ENCODE measurements at places on chromosomes 1 and 21.

DNA sequence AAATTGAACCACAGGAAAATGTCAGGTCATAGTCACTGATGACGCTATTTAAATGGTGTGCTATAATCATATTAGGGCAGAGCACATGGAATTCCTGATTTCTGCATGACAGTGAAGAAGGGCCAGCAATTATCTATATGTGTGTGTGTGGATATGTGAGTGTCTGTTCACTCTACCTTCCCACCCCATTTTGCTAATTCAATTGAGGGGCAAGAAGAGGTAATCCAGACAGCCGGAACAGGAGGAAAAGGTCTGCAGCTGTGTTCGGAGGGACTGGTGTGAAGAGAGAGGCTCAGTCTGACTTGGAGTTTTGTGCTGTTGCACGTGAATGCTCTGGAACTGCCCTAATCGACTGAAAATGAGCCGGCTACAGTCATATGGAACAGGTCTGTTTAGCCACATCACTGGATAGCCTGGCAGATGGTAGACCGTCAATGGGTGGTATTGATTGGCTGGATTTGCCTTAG, 5.1 kb upstream of the ELAVL4 start:
- DNase-seq: no peak

- DNase-seq: peak; percentile 3
These were observed at the start of gene ARHGEF11 for GRCh38 chr1:157045250-157046218. Gene ARHGEF11 (minus strand): TSS chr1:157045742. CDS start chr1:157044330, 1,412 bp downstream.

DNA sequence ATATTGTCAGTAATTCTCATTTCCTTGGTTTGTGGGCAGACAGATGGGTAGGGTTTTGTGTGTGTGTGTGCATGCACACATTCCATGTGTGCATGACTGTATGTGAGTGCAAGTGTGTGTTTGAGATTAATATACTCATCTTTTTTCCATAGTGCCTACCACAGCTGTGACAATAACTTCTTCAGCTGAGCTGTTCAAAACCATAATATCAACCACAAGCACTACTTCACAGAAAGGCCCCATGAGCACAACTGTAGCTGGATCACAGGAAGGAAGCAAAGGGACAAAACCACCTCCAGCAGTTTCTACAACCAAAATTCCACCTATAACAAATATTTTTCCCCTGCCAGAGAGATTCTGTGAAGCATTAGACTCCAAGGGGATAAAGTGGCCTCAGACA, 149.3 kb downstream of the ADGRL2 start:
- DNase-seq: no peak

DNA sequence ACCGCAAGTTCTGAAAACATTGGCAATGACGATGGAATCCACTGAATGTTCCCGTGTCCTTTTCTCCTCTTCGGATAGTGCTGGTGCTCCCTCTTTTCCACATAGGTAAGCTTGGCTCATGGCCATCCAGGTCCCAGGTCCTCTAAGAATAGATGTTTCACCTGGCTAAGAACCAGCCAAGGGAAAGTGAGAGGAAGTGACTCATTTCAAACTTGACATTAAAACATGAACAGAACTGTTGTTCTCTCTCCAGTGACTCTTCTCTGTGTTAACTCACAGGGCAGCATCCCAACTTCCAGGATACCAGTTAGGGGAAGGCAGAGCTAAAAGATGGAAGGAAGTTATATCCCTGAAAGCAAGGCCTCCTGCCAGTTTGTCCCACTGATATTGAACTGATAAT, 493.8 kb upstream of the CHRM3 start:
- no peak for DNase-seq

DNA sequence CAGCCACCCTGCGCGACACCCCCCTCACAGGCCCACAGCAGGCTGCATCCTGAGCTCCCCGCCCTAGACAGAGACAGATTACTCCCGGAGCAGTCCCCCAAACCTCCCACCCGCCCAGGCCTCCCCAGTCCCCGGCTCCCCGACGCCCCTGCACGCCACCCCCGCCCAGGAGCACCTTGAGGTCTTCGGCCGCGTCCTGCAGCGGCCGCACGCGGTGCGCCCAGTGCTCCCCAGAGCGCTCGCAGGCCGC, 731 bp downstream of the TRIM11 start:
- no peak for DNase-seq

GRCh38 chr1:84861516-84861915, 31.5 kb downstream of the LPAR3 start:
- DNase-seq: no peak

GRCh38 chr21:39386194-39386593, 37.3 kb upstream of the HMGN1 start:
- DNase-seq: no peak

DNA sequence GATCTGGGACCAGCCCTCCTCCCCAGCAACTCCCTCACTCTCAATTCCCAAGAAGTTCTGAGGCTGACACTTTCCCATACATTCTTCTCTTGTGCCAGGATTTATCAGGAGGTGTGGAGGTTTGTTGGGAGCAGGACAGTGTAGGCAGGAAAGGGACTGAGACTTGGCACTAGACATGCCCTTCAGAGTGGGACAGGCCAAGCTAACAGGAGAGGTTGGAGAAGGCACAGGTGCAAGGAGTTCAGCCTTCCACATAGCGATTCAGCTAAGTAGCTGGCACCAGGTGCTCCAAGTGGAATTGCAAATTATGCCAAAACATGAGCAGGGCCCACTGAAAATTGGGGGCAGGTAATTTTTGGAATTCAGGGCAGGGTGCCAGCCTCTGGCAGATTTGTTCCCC, 83.0 kb upstream of the DUSP10 start:
- DNase-seq: no peak

DNA sequence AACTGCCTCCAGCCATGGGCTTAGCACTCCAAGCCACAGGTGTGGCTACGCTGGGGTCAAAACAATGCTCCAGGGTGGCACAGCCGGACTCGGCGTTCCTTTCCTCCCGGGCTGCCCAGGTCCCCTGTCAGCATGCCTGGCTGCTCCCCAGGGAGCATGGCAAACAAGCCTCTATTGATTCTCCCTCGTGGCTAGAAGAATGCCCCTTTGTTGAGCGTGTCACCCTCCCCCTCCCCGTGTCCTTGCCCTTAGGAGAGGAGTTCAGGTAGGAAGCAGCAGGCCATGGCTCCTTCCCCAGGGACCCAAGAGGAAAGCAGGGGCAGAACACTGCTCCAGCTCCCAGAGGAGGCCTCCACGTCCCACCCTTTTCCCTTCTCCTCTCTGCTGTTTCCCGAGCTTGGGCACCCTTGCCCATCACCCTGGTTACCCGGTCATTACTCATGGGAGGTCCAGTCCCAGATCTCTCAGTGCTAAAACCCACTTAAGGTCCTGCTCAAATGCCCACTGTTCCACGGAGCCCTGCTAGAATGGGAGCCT, 57.4 kb upstream of the CITED4 start:
- no peak for DNase-seq

DNA sequence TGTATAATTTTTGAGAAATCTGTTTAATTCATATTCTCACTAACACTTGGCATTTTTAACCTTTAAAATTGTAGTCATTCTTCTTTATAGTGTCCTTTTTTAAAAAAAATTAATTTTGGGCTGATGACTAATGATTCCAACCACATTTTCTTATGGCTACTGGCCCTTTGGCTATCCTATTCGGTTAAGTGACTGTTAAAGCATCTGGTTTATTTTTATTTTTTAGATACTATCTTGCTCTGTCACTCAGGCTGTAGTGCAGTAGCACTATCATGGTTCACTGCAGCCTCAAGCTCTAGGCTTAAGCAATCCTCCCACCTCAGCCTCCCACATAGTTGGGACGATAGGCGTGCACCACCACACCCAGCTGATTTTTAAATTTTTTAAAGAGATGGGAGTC, 723.2 kb upstream of the CXADR start:
- no peak for DNase-seq

DNA sequence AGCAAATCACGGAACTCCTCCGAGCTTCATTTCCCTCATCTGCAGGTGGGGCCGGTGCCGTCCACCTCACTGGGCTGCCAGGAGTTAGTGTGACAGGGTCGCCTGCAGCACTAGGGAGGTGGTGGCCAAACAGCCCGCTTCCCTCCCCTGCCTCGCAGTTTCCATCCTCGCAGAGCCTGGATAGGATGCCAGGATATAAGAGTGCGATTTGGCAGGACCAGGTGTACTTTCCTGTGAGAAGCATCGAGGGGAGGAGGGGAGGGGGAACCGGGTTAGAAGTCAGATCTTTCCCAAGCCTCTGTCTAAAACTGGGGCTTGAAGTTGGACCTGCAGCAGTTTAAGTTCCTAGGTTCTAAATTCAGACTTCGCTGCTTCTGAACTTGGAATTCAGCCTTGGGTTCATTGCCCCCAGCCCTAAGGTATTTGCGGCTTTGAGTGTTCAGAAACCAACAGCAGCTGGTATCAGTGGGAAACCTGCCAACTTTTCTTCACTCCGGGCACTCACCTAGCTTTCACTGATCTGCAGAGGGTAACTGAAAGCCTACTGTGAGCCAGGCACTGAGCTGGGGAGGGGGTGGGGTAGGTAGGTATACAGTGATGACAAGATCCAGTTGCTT, 1.7 kb upstream of the JUN start:
- no peak for DNase-seq

DNA sequence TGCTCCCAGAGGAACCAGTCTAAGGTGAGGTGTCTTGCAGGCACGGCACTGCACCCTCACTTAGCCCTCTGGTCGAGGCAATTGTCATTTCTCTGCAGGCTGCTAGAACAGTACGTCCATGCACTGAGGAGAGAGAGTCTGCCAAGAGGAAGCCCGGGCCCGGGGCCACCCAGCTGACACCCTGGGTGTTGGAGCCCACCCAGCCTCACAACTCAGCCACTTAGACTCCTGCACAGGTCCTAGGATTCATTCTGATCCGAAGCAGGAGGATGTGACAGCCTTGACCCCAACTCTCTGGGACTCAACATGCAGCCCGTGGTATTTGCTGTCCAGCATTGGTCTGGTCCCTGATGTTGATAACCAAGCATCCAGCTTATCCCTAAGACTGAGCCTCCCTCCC, 111.9 kb downstream of the ADSS2 start:
- DNase-seq: no peak

DNA sequence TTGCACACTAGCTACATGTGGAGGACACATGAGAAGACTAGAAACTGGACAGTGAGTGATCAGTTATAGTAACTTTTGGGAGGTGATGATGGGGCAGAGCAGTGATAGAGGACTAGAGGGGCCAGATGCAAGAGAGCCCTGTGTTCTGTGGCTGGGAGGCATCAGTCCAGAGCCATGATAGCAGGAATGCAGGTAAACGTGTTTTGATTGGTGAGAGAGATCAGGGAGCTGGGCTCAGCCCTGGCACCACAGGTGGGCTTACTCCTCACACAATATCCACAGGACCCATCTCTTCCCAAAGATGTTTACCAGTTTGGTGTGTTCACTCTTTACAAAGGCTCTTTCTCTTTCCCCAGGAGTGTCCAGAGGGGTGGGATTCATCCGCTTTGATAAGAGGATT, 86.5 kb downstream of the ELAVL4 start:
- no peak for DNase-seq

DNA sequence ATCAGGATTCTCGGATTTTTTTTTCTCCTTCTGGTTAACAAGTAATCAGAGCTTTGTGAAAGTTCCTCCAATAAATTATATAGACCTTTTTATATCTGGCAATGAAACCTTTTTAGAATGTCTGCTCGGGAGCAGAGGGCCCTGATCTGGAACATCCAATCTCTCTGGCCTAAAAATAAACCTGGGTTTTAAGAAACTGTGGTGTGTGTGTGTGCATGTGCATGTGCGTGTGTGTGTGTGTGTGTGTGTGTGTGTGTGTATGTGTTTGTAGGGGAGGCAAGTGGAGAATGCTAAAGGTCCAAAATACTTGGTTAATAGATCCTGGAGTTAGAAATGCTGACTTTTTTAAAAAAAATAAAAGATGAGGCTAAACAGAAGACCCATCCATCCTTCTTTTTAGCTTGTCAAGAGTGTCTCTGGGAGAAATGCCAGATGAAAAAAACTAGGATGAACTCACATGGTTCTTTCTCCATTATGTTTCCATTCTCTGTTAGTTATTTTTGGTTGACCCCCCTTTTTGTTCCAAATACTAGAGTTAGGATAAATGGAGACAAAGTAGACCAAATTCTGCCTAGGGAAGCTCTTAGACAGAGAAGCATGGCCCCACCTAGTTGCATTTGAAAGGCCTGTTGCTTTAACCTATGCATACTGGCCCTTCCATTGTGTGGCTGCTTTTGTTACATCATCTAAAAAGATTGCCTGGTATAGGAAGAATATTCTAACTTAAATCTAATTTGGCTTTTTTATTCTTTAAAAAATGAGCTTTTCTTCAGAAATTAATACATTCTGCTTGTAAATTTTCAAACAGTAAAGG, 175.9 kb downstream of the PAPPA2 start:
- no peak for DNase-seq

GRCh38 chr21:27772816-27773215, 805.9 kb upstream of the ADAMTS5 start:
- no peak for DNase-seq

GRCh38 chr1:179010671-179011070, 15.0 kb upstream of the FAM20B start:
- no peak for DNase-seq

DNA sequence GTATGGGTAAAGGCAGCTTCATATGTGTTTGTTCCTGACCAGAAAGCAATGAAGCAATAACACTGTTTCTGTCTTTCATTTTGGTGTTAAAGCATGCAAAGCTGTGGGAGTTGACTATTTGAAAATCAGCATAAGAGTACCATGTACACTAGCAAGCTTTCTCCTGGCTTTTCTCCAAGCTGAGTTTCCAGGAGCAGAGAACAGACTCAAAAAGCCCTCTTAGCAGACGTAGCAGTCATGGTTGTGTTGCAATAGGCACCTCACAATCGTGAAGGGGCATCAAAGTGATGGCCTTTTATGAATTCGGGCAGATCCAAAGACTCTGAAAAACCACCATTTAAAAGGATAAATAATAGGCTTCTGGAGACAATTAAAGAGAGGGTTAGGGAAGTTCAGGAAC, 159.7 kb downstream of the PTGER3 start:
- DNase-seq: no peak

DNA sequence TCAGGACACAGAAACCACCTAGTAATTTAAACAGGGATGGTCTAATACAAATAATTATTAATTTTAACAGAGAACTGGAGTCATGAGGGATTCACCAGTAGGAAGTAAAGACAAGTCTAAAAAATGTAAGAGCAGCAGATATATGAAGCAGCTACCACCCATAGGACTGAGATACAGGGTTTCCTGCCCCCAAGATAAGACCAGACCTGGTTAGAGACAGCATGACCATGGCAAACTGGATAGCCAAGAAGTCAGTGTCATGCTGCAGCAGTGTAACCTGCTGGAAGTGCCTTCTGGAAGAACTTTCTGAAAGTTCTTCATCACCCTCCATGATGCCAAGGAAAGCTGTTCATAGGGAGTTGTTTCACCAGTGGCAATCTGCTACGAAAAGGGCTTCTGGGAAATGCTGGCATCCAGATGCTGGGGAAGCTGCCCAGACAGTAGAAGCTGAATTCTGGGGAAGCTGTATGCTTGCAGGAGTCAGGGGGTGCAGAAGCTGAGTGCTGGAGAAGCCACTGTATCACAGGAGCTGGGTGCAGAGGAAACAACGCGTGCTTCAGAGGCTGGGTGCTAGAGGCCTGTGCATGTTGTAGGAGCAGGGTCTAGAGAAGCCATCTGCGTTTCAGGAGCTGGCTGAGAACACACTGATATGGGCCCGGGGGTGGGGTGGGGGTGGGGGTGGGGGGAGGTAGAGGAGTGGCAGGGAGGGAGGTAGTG, 356.4 kb downstream of the DISC1 start:
- DNase-seq: no peak

- no peak for DNase-seq
These were observed 1589.3 kb downstream of the BRINP3 start for GRCh38 chr1:188888386-188888785.

- no peak for DNase-seq
These were observed 86.2 kb downstream of the TTC3 start for GRCh38 chr21:37159053-37159776.

All from SK-N-MC (cell line).